NCI-H524 treated with DMSO at 0.1 percent for 48 hours (cell line): ENCODE measurements at places on chromosomes 2 and 18.

DNA sequence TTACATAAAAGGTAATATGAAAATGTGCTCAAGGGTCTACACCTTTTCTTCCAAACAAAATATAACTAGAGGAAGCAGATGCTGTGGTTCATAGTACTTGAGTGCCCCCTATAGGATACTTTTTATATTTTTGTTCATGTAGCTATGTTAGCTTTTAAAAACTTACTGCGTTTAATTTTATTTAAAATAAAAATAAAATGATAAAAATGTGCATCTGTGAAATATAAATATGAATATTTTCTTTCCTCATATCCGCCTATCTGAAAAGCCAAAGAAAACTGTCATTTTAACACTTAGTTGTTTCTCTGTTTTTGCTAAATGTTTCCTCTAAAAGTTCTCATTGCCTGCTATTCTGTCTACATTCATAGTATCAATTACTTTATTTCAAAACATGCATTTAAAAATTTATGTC, 9.6 kb upstream of the LRP1B start:
- DNase-seq, result no peak

GRCh38 chr2:196046123-196046917, 22.3 kb downstream of the DNAH7 start:
- DNase-seq, result no peak

DNA sequence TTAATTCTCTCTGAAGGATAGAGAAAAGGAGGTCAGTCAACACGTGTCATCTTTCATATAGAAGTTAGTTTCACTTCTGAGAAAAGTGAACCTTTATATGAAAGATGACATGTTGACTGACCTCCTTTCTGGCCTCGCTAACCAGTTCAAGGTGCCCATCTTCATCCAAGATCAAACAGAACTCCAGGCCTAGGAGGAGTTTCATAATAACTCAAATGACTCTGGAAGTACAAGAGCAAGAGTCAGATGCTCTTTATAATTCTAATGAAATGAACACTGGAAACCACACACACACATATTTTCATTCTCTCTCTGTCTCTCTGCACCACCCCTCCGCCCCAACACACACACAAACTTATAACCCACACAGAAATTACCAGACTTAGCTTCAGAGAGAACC, 16.3 kb downstream of the ANKRD44 start:
- DNase-seq, result no peak

GRCh38 chr2:220948579-220948978, 623.5 kb downstream of the EPHA4 start:
- peak; percentile 60 for DNase-seq

DNA sequence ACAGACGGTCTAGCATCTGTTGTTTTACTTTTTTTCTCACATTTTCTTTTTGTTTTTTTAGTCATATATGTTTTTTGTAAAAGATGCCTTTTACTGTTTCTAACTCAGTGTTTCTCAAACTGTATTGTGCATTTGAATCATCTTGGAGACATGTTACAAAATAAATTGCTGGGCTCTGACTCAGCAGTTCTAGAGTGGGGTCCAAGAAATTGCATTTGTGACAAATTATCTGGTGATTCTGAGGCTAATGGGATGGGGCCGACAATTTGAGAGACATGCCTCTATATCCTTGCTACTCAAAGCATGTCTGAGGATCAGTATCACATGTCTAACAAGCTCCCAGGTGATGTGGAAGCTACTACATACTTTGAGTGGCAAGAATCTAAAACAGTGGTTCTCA, 478.8 kb downstream of the PLCL1 start:
- no peak for DNase-seq

DNA sequence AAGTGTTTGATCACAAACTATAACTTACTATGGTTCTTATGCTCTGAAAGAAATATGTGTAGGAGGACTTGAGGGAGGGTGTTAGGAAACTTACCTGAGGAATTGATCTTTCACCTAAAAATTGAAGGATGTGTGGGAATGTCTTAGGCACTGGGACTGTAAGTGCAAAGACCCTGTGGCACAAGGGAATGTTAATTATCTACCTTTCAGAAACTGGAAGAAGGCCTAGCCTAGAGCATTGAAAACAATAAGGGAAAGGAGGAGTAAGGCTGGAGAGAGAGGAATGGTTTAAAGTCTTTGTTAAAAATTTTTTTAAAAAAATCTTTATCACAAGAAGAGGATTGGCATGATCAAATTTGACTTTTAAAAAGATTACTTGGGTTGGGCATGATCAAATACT, 7.9 kb downstream of the AFTPH start:
- DNase-seq, result no peak
